Activated naive CD8-positive, alpha-beta T cell treated with anti-CD3 and anti-CD28 coated beads, Interleukin-2, amount 50 U/mL, for 16 hours (primary cell): ENCODE measurements at places on chromosomes 1 and 21.

- no peak for DNase-seq
Measured at GRCh38 chr1:229150518-229150917, 120.4 kb upstream of the RAB4A start.

GRCh38 chr1:21891621-21892479, 45.3 kb downstream of the HSPG2 start:
- DNase-seq, result no peak

GRCh38 chr1:46134660-46135331, 2.4 kb upstream of the PIK3R3 start:
- DNase-seq, result no peak

GRCh38 chr1:206486995-206487788, 16.9 kb downstream of the IKBKE start:
- DNase-seq, result no peak

GRCh38 chr1:7975212-7975865, 13.8 kb downstream of the PARK7 start:
- no peak for DNase-seq

- DNase-seq, result no peak
Measured at GRCh38 chr1:117570988-117571409, 34.8 kb upstream of the TENT5C start.

DNA sequence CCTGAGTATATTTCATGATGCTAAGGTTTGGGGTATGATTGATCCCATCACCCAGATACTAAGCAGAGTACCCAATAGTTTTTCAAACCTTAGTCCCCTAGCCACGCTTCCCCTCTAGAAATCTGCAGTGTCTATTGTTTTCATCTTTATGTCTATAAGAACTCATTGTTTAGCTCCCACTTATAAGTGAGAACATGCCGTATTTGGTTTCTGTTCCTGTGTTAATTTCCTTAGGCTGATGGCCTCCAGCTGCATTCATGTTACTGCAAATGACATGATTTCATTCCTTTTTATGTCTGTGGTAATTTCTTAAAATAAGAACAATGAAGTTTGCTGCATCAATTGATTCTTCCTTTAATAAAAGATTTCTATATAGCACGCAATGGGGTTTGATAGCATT, 301.3 kb downstream of the PLPP3 start:
- no peak for DNase-seq

- no peak for DNase-seq
Measured at GRCh38 chr1:17307946-17308345, at the start of gene PADI4. TSS of gene PADI4 (plus strand) at chr1:17308197. CDS start at chr1:17308223, 26 bp downstream.

DNA sequence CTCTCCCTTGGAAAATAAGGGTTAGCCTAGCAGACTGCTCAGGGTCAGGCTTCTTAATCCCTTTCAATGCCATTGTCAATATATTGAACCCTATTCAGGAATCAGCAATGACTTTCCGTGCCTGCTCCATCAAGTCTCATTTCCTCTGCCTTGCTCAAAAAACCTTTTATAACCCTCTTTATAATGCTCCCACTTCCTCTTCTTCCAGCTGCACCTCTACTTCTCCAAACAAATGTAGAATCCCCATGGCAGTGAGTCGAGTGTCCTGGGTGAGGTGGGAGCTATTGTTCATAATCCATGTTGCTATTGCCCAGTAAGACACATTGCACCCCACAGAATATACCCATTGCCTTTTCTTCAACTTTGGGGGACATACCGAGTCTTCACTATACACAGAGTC, 58.6 kb downstream of the OLIG1 start:
- no peak for DNase-seq

- no peak for DNase-seq
Measured at GRCh38 chr1:212291505-212292134, 6.4 kb downstream of the PPP2R5A start.

- no peak for DNase-seq
Measured at GRCh38 chr1:77081834-77082233, 137.4 kb downstream of the PIGK start.

- DNase-seq, result no peak
Measured at GRCh38 chr1:97277891-97278654, 556.5 kb downstream of the PTBP2 start.

- no peak for DNase-seq
Measured at GRCh38 chr1:55285834-55286233, 70.7 kb upstream of the USP24 start.

GRCh38 chr1:39818482-39818881, 29.8 kb upstream of the BMP8B start:
- no peak for DNase-seq

DNA sequence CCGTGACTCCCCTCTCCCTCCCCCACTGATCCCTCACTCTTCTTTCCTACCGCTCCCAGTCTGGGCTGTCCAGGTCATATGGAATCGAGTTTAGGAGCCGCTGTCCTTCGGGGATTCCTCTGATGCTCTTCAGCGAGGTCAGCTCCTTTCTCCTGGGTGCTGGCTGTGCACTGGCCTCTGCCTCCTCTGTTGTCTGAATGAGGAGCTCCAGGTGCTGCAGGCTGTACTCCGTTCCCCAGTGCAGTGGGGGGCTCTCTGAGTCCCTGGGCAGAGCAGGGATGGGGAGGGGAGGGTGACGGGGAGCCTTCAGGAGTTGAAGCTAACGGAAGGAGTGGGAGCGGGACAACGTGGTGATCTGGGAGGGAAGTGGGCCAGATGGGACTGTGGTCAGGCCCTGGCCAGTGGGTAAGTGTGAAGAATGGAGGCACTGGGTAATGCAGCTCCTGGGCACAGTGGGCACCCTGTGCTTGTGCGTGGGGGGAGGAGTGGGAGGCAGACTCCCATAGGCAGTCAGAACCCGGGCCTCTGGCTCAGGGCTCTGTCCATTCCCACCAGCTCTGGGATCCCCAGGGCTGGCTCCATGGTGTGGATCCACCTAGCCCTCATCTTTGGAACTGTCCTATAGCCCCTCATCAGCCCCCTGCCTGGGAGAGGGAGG, 59.5 kb upstream of the TLR5 start:
- no peak for DNase-seq

DNA sequence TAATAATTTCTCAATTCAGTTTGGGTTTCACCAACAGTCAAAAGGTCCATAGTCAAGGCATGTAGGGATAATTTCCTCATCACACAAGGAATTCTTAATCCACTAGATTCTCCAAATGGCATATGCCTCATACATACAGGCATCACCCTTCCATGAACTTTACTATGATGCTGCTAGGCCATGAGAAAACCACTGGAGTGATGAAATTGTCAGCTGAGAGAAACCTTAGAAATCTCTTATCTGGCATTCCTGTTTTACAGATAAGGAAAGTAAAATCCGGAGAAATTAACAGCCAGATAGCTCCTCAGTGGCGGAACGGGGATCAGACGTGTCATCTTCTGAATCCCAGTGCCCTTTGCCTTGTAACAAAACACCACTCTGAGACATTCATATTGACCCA, 274.4 kb downstream of the NTNG1 start:
- DNase-seq, result no peak

GRCh38 chr1:204151552-204152309, at the start of gene ETNK2:
TSS of gene ETNK2 (minus strand) at chr1:204152044. CDS start at chr1:204151852, 192 bp downstream.
- no peak for DNase-seq

DNA sequence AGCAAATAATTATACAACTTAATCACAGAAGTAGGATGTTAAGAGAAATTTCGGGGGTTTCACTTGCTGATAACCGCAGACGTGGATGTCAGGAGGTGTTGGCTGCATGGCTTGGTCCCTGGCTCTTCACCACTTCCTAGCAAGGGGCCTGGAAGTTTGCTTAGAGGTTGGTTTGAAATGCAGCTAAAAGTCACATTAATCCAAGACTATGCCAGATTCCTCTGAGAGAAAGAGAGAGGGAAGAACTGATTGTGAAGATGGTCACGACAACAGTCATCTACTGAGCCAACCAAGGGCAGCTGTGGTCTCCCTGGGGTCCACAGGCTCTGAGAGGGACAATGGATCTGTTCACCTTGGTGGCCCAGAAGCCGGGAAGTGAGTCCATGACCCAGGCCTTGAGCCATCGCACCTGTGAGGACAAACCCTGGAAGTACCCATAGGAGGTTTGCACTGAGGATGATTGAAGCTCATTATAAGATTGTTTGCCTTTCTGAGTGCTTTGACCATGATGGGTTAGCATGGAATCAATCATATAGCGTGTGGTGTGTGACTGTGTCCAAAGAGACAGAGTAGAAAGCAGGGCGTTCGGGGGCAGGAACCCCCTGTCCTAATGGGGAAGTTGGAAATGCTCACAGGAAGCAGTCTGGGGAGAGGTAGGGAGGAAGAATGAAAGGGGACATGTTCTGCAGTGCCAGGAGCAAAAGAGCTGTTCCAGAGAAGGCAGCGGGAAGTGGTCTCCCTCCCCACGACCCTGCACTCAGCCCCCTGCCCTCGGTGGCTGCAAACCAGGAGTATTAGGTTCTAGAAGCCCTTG, 47.1 kb downstream of the UMODL1 start:
- DNase-seq, result no peak

DNA sequence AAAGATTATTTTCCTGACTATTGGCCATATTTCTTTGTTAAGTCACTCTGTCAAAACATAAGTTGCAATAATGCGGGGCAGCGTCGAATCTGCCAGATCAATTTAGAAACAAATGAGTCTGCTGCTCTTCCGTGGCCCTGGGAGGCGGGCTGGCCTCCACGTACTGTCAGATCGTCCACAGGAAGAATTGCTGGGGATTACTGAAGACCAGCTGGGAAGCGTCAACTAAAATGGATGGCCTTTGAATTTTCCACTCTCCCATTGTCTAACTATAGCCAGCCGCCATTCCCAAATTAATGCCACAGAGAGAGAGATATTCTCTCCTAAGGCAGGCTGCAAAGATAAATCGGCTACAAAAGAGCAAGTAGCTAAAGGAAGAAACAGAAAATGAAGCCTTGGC, 560.2 kb downstream of the SMYD3 start:
- DNase-seq, result no peak

- no peak for DNase-seq
Measured at GRCh38 chr1:82227306-82228095, 426.8 kb downstream of the ADGRL2 start.

- no peak for DNase-seq
Measured at GRCh38 chr1:5574641-5575040, 417.6 kb downstream of the NPHP4 start.

GRCh38 chr1:60133000-60133673, 59.6 kb upstream of the C1orf87 start:
- no peak for DNase-seq
